GDM1 (cell line): ENCODE measurements at places on chromosomes 3 and 15.

DNA sequence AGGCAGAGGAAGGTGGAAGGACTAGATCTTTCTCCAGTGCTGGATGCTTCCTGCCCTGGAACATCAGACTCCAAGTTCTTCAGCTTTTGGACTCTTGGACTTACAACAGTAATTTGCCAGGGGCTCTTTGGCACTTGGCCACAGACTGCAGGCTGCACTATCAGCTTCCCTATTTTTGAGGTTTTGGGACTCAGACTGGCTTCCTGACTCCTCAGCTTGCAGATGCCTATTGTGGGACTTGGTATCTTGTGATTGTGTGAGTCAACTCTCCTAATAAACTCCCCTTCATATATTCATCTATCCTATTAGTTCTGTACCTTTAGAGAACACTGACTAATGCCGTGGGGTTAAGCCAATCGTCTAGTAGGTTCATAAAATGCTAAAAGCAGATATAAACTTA is 8.8 kb upstream of the B3GNT5 start:
- peak; percentile 80 for DNase-seq

GRCh38 chr3:129295286-129295685 is 16.6 kb downstream of the HMCES start:
- DNase-seq, result no peak

- no peak for DNase-seq
These were observed 33.3 kb downstream of the TSPAN3 start for GRCh38 chr15:77037388-77038209.

- no peak for DNase-seq
These were observed 22.2 kb downstream of the EPHB1 start for GRCh38 chr3:134817297-134817696.

GRCh38 chr3:88535563-88535962 is 385.8 kb downstream of the C3orf38 start:
- no peak for DNase-seq

DNA sequence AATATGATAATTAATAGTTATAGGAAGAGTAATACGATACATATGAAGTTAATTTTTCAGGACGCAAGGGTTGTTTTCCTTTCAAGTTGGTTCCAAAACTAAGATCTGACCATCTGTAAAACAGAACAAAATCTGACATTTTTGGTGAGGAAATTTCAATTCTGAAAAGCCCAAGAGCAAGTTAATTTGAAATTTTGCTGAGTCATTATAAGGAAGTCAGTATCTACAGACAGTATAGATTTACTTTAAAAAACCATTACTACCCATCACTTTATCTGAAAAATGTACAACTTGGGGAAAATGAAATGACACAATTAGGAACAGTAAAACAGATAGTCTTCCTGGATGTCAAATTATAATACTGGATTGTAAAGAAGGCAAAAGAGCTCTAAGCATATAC is 12.5 kb downstream of the INTS14 start:
- DNase-seq, result no peak

DNA sequence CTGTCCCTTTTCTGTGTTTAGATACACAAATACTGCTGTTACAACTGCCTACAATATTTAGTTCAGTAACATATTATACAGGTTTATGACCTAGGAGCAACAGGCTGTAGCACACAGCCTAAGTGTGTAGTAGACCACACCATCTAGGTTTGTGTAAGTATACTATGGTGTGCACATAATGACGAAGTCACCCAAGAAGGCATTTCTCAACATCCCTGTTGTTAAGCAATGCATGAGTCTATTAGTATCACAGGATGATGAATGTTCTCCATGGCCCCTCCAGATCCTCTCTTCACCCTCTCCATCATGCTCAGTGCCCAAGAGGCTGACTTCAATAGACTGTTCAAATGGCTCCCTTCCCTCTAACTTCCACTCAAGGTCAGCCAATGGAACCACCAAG is 14.6 kb upstream of the SEC62 start:
- DNase-seq, result no peak

DNA sequence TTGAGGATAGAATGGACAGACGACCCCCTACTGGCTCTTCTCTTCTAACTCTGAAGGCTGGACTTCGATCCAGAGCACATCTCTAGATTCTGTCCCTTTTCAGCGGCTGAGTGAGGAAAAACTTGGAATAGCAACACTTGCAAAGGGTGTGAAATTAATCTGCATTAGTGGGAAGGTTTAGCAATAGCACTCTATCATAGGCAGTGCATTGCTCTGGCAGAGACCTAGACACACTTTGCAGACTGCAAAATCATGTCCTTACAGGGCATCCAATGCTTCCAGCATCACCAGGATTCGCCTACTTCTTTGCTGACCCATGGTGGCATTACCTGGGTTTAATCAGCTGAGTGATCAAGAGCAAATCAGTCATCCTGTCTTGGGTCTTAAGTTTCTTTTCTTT is 43.1 kb downstream of the DAPK2 start:
- DNase-seq, result no peak

GRCh38 chr3:48478626-48479555 is 25.1 kb downstream of the SHISA5 start:
- no peak for DNase-seq

GRCh38 chr15:96619174-96619573 is 288.7 kb downstream of the NR2F2 start:
- no peak for DNase-seq

- no peak for DNase-seq
These were observed 64.5 kb upstream of the CTSH start for GRCh38 chr15:79009379-79009778.

DNA sequence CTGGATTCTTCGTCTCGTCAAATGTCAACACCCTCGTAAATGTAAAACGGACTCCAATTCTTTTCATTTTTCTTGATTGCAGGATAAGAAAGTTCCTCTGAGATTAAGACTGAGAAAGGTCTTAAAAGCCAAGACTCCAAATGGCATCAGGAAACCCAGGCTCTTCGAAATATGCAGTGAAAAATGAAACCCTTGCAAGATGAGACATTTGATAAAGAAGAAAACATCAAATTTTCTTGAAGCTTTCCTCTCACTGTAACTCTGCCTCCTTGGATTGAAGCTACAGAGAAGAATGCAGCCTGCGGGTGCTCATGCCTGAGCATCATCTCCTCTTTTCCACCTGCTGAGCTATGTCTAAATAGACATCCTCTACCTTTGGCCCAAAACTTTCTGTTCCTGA is 342.4 kb upstream of the THBS1 start:
- DNase-seq, result no peak

GRCh38 chr3:52297242-52298148 is 9.9 kb downstream of the GLYCTK start:
- no peak for DNase-seq

DNA sequence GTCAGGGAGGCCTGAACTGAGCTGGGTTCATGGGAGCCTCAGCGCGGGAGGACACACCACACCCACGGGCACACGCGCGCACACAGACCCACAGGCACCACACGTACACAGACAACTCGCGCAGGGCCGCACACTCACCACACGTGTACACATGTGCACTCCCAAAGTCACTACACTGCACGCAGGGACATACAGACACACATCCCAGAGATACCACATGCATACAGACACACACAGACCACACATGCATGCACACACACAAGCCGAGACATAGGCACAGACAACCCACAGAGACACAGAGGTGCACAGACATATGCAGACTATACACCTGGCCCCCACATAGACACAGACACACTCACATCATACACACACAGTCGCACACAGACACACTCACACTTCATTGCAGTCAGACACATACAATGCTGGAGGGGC is 1.1 kb upstream of the MGLL start:
- peak; percentile 40 for DNase-seq

DNA sequence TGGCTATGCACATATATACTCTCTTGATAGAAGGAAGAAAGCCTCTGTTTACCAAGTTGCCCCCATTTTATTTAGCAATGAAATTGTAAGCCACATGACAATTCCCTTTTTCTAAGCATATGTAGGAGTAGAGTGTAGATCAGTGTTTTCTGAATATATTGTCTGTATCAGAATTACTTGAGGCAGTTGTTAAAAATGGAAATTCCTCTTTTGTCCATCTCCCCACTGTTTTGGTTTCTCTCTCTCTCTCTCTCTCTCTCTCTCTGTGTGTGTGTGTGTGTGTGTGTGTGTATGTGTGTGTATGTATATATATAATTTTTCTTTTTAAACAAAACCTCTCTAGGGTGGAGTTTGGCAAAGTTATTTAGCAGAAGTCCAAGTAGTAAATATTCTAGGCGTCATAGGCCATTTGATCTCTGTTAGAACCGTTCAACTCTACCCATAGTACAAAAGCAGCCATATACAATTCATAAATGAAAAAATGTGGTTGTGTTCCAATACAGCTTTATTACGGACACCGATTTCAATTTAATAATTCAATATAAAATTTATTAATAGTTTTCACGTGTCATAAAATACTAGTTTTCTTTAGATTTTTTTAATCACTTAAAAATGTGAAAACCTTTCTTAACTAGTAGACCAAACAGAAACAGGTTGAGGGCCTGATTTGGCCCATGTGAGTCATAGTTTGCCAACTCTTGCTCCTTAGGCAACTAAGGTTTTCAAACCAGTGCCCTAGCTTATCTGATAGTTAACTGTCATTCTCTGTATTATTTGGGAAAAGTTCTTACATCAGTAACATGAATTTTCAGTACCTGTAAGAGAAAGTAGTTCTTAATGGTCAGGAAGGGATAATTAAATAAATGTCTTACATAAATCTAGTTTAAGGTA is 39.8 kb downstream of the UBE2E1 start:
- DNase-seq, result no peak

DNA sequence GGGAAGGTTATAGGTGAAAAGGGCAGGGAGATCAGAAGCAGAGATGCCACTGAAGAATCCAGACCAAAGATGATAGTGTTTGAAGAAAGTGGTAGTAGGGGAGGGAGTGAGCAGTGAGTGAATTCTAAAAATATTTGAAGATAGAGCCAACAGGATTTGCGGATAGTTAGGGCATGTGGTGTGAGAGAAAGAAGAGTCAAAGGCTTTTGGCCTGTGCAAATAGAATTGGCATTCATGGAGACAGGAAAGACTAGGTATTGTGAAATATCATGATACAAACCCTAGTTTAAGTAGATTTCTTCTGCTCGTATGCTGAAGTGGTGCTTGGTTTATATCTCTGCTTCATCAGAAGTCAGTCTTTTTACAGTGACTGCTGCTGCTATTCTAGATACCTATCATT is 224.2 kb upstream of the CFAP20DC start:
- DNase-seq, result no peak

DNA sequence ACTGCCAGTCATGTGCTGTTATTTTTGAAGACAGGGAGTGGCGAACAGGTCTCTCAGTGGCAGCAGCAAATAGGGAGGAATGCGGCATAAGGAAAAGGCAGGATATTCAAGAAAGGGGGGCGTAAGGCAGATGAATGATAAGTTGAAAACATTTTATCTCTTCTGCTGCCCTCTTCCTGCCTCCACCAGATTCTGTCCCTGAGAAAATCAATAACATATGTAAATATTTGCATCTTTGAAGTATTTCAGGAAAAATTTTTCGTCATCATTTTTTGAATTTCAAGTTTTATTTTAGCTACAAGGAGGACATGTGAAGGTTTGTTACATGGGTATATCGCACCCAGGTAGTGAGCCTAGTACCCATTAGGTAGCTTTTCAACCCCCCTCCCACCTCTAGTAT is 616.7 kb downstream of the MCTP2 start:
- no peak for DNase-seq

- no peak for DNase-seq
These were observed 287.5 kb downstream of the MAGI1 start for GRCh38 chr3:65751123-65751700.

DNA sequence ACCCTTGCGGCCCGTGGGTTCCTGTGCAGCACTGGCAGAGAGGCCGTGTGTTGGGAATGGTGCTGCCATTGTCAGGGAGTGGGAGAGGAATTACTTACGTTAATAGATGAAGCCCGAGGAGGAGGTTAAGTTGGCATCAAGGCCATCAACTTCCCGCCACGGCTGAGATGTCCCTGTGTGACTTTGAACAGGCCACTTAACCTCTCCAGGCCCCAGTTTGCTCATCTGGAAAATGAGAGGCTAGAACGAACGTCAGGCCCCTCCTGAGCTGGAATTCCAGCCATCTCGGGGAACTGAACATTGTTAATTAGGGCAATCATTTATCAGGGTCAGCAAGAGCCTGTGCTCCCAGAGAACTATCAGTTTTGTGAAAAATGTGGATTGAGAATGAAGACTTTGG is 91.4 kb upstream of the MYZAP start:
- DNase-seq, result no peak

DNA sequence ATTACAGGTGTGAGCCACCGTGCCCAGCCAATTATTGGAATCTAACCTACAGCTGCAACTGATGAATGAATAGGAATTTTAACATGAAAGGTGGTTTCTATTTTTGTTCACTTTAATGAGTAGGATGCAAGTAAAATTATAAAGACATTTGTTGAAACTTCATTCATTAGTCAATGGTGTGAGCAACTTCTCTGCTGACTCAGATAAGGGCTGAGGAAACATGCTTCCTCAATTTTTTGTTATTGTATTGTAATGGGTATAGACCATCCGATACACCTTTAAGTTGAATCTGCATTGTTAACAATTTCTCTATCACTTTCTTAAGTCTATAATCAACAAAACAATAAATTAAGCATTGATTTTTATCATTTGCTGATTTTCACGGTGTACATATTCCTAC is 127.8 kb downstream of the STAG1 start:
- no peak for DNase-seq

- DNase-seq, result no peak
These were observed 96.6 kb downstream of the SEMA6D start for GRCh38 chr15:47813748-47814384.
